IMR-90 (cell line): ENCODE measurements at places on chromosomes 5 and 9. TPM values are rescaled to one million over a fixed set of nuclear protein-coding genes. Genes with fewer than 3 reads are reported as not detected.

The MYOT gene
- not detected in 2 replicates for total RNA-seq

The ACTBL2 gene
- 1.6 and 1.7 TPM in 2 replicates for total RNA-seq

The DOCK8 gene
- not detected in 2 replicates for total RNA-seq

The FOXD4L4 gene
- under 0.01 TPM in 1 of 2 replicates, not detected in the other for total RNA-seq

The CBY3 gene
- 0.18 TPM in 1 of 2 replicates, not detected in the other for total RNA-seq

The ISL1 gene
- total RNA-seq: under 0.01 TPM in 1 of 2 replicates, not detected in the other

The PCDHB4 gene
- under 0.01 TPM in 1 of 2 replicates, not detected in the other for total RNA-seq

The ERCC6L2 gene
- 67.6 and 83.3 TPM in 2 replicates for total RNA-seq

The PCDHGA3 gene
- total RNA-seq: 1.4 and 1.7 TPM in 2 replicates

The PCDHGA2 gene
- 3.3 and 3.4 TPM in 2 replicates for total RNA-seq

The TRIM36 gene
- under 0.01 and 0.18 TPM in 2 replicates for total RNA-seq

The NR2F1-AS1 gene
- total RNA-seq: 12.5 and 17.8 TPM in 2 replicates

DNA sequence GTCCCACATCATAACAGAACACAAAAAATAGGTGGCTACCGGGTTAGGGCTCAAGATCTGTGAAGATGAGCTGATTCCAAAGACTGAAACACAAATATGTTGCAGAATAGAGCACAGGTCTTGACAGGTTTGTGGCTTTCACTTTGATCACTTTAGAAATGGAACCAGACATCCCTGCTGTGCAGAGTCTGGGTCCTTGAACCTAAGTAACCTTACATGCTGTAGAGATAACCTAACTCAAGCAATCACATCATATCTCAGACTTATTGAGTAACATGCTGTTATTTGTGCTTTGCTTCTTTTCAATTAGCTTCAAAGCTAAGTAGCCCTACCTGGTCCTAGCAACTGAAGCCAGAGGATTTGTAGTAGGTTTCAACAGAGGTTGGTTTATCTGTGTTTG is 24.3 kb downstream of the FBXW2 start:
- DNase-seq: no peak

- DNase-seq: no peak
These were observed 503.4 kb downstream of the NFIB start for GRCh38 chr9:13810510-13810909.

DNA sequence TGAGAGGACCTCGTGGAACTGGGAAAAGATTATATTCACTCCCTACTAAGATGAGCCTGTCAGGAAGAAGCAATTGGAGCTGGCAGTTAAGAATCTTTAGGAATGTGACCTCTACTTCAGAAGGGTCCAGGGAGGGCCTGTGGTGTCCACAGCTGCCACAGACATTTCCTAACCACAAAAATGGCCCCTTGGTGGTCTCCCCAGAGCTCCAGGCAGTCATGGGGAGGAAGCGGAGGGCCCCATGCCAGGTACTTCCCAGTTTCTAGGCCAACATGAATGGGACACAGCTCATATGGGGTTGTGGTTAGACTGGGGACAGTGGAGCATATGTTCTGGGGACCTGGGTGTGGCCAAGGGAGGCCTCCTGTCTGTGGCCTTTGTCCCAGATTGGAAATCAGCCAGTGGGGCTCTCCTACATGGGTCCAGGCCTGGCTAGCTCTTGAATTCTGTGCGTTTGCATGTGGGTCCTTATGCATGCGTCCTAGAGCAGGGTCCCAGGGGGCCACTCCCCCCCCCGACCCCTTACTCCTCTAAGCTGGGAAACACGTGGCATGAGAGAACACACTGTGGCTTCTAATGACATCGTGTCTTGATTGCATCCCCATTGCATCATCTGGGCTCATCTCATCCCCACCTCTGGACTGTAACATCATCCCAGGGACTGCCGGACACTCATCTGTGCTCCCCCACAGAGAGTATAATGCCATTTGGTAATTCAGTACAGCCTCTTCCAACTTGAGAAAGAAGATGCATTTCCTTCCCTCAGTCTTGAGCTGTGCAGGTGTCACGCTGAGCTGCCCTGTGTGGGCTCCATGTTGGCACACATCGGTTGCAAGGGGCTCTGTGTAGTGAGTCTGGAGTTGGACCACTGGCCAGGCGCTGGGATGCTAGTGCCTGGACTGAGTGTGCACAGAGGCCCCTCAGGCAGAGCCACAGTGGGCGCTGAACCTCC is 31.3 kb downstream of the IRF1 start:
- DNase-seq: peak; percentile 75

- no peak for DNase-seq
These were observed 74.9 kb upstream of the HMHB1 start for GRCh38 chr5:143737062-143737461.

- no peak for DNase-seq
These were observed 29.4 kb upstream of the PDCL start for GRCh38 chr9:122857815-122858214.

- DNase-seq: peak; percentile 35
These were observed 58.3 kb downstream of the FGF1 start for GRCh38 chr5:142627383-142628217.

- peak; percentile 60 for DNase-seq
These were observed 47.3 kb downstream of the PRLR start for GRCh38 chr5:35182910-35183535.

DNA sequence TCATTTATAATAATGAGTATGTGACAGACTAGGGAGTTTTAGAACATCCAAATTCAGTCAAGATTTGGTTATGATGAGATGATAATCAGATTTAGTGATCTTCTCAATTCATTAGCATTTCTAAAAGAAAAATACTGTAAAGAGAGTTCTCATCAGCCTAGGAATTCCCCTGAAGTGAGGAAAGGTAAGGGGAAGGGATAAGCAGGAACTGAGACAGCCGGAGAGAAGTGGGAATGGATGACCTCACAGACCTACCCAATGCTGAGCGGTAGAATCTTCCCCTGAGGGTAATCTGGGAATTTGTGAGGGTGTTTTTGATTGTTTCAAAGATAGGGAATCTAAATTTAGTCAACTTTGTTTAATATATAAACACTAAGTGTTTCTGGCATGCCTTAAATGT is 16.7 kb upstream of the GPBP1 start:
- DNase-seq: no peak

DNA sequence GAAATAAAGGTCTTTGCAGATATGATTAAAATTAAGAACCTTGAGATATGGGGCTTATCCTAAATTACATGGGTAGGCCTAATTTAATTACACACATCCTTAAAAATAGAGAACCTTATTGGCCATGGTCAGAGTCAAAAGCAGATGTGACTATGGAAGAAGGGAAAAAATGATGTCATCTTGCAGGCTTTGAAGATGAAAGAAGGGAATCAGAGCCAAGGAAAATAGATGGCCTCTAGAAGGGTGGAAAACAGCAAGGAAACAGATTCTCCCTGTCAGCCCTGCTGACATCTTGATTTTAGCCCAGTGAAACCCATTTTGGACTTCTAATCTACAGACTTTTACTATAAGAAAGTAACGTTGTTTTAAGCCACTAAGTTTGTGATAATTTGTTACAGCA is 37.6 kb upstream of the KCNN2 start:
- DNase-seq: peak; percentile 40

DNA sequence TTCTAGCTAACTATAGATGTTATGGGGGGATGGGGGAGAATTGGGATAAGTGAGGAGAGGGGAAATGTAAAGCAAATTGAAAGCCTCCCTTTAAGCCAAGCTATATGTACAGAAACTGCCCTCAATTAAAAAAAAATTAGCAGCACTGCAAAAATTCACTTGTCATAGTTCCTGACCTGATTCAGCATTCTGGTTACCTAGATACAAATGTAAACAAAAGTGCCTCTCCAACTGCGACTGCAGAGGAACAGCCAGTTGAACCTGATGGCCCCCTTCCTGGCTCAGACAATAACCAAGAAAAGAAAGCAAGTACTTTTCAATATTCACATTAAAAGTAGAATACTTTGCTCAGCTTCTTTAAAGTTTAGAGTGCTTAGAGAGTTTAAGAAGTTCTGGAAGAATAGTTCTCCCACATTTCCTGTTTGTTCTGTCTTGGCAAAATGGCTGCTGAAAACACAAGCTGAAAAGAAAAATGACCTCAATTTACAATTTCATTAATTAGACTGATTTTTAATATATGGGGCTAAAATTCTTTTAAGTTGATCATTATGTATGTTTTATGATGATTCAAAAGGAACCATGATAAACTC is 1.5 kb downstream of the FAM81B start:
- no peak for DNase-seq

DNA sequence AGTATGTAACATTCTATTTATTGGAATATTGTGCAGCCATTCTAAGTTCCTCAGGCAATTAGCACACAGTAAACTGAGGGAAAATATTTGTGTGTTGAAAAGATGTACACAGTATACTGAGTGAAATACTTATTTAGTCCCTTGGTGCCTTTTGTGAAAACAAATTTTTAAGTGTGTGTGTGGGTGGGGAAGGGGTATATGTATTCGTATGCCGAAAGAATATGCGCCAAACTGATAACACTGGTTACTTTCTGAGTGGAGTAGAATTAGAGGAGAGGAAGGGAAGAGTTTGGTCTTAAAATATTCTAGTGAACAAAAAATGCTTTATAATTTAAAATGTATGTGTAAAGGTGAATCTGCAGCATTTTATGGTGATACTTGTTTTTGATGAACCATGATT is 3.1 kb downstream of the DCP2 start:
- no peak for DNase-seq

GRCh38 chr9:105259731-105260612 is 15.5 kb downstream of the SLC44A1 start:
- DNase-seq: no peak

DNA sequence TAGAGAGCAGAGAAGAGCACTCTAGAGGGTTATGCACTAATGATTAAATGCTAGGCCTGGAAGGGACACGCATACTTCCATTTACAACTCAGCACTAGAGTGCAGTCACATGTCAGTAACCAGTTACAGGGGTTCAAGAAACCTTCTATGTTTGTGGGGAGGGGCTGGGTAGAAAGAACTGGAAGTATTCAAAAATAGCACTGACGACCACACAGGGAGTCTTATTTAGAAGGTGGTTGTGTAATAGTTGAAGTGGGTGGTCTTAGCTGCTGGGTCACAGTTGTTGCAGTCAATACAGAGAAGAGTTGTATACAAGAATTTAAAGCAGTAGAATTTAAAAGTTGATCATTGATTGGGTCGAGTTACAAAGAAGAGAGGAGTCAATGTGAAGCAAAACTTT is 15.4 kb downstream of the AOPEP start:
- DNase-seq: no peak

DNA sequence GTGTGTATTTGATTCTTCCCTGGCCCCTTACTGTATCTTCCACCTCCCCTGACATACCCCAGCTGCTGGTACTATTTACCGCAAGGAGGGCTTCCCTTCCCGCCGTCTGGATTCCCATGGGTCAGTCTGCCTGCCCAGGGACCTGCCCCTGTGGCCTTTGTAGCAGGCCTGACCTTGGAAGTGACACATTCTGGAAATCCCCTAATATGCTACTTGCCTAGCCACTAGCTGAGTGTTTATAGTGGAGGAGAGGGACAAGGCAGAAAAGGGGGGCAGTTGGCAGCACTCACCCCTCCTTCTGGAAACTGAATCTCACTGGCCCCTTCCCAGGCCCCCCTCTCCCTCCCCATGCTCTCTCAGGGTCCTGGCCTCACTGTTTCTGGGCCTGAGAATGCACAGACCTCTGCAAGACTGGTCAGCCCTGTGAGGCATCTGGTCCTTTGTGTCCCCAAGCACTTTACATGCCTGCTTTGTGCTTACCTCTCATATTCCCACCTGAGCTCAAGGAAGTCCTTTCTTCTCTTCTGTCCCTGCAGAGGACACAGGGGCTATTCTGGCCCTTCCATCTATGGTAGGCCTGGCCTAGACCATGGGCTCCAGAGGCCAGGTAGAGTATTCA is 8.2 kb upstream of the CCL21 start:
- DNase-seq: peak; percentile 3

- DNase-seq: no peak
These were observed 390.3 kb downstream of the CAAP1 start for GRCh38 chr9:26502311-26502710.

GRCh38 chr5:88899096-88899737 is 16.2 kb upstream of the MEF2C start:
- DNase-seq: no peak

GRCh38 chr5:129658801-129659200 is 89.1 kb upstream of the MINAR2 start:
- DNase-seq: no peak

DNA sequence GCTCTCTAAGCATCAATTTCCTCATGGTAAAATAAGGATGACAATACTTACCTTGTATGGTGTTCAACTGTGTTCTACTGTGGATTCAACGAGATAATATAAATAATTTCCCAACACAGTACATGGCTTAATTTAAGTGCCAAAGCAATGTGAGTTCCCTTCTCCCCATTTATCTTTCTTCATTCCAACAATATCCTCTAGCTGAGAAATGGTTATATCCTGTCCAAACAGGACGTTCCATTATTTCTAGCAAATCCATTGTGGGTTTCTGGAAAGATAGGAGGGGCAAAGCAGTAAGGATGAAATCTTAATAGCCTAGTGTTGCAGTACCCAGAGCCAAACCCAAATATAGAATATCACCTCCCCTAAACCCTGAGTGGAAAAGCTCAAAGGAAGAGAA is 22.0 kb downstream of the ABCA1 start:
- DNase-seq: no peak

- DNase-seq: no peak
These were observed 50.0 kb downstream of the PTPRD start for GRCh38 chr9:10562581-10563343.

DNA sequence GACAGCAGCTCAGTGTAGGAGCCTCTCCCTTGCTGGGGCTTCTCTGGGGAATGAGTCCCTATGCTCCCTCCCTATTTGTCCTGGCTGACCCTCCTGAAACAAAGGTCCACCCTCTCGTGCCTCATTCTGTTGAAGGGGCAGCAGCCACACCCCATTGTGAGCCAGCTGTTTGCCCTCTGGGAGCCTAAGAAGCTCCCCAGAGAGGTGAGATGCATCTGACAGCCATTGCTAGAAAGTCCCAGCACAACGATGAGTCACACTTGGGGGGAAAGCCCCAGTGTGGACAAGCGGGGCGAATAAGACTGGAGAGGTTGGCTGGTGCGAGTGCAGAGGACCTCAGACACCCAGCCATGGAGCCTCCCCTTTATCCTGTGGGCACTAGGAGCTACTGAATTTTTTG is 101.4 kb downstream of the PPARGC1B start:
- DNase-seq: peak; percentile 37

DNA sequence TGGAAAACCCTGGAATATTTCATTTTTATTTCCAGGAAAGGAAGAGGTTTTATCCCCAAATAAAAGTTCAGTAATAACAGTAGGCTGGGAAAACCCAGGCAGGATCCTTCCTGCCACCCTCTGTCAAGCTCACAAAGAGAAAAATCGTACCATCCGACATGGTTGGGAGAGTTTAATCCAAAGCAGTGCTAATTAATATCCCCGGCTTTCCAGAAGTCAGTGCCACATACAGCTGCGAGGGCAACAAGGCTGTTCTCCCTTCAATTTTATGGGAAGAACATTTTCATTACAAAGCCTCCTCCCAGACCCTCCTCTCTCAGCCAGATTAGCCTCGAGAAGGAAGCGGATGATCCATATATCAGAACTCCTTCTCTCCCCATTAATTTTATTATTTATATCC is 95.5 kb downstream of the PAX5 start:
- no peak for DNase-seq

- DNase-seq: no peak
These were observed 368.0 kb upstream of the GRIN3A start for GRCh38 chr9:102106439-102106838.

- no peak for DNase-seq
These were observed 23.1 kb downstream of the CENPK start for GRCh38 chr5:65539827-65540226.
